Hematopoietic multipotent progenitor cell treated with erythropoietin and hydrocortisone succinate and interleukin-3 and kit ligand, for 4 days (in vitro differentiated cells): ENCODE measurements at places on chromosomes 12 and 14.
A peak's percentile ranks its signal among the peaks of the same experiment; 100 is the strongest.

GRCh38 chr12:71218616-71219015, 60.8 kb upstream of the TSPAN8 start:
- DNase-seq, result no peak

DNA sequence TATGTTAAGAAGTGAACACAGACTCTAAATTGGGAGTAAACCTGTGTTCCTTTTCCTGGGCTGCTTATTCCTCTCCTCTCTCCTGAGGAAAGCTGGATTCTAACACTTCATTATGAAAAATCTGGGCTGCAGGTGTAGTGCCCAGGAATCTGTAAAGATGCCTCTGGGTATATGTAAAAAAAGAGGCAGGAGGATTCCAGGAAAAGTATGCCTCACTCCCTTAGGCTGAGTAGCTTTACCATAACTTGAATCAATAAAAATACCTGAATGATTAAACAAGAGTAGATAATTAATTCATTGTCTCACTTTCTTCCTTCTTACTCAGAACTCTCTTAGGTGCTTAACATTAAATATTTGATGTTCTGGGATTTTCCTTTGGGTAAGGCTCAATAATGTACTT, 185.1 kb downstream of the GRIP1 start:
- no peak for DNase-seq

GRCh38 chr14:50475460-50475859, 56.9 kb downstream of the MAP4K5 start:
- DNase-seq, result no peak

DNA sequence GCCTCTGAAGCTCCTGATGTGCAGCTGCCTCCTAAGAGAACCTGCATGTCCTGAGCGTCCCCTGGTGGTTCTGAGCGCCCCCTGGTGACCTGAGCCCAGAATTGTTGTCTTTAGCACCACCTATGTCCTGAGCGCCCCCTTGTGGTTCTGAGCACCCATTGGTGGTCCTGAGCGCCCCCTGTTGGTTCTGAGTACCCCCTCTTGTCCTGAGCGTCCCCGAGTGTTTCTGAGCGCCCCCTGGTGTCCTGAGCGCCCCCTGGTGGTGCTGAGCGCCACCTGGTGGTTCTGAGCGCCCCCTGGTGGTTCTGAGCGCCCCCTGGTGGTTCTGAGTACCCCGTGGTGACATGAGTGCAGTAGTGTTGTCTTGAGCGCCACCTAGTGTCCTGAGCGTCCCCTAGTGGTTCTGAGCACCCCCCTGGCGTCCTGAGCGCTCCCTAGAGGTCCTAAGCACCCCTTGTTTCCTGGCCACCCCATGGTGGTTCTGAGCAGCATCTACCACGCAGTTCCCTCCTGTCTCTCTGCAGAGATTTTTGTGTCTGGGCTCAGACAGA, 782.5 kb downstream of the TMEM121 start:
- DNase-seq, result peak; percentile 82

DNA sequence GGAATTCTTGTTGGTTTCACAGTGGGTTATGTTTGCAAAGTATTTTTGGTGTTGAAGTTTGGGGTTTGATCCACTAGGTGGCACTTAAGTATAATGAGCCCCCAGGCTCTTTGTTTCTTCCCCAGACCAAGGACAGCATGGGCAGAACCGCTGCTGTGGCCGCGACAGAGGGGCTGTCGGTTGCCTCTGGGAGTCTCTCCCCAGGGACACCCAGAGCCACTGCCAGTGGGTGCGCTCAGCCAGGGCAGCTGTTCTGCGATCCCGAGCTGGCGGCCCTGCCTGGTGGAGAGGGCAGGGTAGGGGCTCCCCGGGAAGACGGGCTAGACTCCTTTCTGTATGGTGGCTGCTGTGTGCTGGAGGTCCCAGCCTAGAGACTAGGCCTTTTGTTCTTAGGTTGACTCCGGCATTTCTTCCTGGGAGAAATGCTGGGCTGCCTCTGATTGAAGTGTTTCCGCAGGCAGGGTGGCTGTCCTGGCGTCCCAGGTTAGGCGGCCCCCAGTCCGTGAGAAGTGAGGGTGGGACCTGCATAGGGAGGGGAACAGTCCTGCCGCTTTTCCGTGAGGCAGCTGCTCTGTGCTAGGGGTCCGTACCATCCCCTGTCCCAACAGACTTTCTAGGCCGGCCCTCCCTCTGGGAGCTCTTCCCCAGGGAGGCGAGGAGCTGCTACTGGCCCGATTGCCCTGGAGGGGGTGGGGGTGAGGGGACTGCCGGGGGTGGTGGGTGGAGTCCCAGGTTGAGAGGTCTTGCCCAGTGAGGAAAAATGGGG, 253.1 kb upstream of the PELI2 start:
- DNase-seq, result peak; percentile 7

- no peak for DNase-seq
These were observed 59.2 kb downstream of the HECTD4 start for GRCh38 chr12:112322882-112323547.

- DNase-seq, result peak; percentile 44
These were observed 14.7 kb upstream of the KRT86 start for GRCh38 chr12:52259657-52260243.

DNA sequence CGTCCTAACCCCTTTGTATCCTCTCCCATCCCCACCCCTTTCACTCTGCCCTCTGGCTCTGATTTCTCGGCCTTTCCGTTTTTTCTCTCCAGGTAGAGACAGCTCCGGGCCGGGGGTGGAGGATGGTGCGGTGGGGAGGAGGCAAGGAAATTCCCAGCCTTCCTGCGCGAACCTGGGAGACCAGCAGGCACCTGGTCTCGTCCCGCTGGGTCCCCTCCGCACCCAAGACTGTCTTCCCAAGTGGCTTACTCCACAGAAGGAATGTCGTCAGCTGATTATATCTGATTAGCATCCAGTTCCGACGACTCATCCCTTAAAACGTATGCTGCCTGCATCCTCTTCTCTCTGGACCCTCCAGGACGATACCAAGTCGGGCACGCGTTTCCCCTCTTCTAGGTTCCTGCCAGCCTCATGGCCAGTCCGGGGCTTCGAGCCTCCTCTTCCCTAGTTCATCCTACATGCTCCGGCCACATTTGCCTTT, 42.2 kb upstream of the CAPRIN2 start:
- no peak for DNase-seq

DNA sequence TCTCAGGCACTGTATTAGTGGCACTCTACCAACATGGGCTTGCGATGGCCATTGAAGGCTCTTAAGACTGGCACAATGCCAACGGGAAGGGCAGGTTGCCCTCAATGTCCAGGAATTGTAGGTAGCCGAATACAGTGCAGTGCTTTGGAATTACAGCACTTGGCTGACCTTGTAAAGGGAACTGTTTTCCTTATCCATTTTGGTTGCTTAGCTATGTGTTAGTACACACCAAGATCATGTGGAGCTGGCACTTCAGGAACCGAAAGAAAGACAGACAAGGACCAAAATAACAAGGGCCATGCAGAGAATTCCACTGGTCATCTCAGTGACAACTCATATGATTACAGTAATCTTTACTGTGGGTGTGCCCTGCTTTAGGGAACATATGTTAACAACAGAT, 72.7 kb downstream of the DYRK2 start:
- peak; percentile 37 for DNase-seq

DNA sequence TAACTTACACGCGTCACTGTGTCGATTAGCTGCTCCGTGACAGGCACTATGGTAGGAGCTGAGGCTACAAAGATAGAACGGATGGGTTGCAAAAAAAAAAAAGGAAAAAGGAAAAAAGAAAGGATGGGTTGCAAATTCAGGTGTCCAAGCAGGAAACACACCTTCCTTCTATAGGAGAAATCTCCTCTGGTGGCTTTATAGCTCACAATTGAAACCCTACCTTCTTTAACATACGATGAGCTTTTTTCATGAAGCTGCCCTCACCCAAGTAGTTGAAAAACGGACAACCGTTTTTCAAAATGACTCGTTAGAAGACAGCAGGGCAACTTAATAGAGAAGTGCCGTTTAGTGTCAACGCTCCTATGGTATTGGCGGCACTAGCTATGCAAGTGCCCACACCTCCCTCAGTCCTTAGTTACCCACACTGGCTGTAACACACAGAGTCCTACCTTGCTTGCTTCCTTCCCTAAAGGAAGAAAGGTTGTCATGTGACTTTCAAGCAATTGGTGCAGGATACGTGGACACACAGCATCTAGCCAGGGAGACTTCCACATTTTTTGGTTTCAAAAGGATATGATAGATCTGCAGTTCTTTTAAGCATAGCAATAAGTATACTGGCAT, 682 bp upstream of the TRIP11 start:
- DNase-seq, result peak; percentile 67

DNA sequence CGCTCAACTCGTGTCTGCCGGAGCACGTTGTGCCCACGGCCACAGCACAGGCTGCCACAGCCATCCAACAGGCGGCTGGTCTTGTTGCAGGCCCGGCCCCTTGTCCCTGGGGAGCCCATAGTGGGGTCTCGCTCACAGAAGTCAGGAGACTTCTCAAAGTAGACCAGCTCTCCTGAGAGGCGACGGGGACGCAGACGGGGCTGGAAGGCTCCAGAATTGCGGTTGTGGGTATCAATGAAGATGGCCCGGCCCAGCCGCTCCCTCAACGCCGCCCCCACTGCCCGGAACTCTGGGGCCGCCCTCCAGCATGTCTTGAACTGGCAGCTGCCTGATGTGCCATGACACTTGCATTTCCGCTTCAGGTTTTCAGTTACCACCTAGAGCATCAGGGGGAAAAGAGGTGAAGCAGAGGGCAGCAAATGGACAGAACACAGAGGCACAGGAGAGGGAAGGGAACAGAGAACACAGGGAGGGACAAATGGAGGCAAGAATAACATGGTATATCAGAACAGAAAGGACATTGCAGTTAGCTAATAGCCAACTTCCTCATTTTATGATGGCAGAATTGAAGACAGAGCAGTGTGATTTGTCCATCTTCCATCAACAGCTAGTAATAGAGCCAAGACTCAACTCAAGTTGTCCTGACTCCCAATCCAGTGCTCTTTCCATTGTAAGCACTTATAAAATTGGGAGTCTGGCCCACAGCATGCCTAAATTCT, 5.2 kb downstream of the WNT10B start:
- DNase-seq, result peak; percentile 51

DNA sequence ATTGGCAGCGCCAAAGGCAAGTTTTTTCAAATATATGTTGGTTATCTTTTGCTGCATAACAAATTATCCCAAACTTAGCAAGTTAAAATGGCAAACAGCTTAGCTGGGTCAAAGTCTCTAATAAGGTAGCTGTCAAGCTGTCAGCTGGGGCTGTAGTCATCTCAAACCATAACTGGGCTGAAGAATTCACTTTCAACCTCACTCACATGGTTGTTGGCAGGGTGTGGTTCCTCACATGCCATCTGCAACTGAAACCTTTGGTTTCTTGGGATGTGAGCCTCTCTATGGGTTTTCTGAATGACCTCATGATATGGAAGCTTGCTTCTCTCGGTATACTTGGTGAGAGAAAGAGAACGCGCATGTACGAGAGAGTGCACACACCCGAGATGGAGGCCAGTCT, 125.4 kb downstream of the LRIG3 start:
- DNase-seq, result no peak

GRCh38 chr14:24179294-24179960, 7.5 kb downstream of the REC8 start:
- no peak for DNase-seq

DNA sequence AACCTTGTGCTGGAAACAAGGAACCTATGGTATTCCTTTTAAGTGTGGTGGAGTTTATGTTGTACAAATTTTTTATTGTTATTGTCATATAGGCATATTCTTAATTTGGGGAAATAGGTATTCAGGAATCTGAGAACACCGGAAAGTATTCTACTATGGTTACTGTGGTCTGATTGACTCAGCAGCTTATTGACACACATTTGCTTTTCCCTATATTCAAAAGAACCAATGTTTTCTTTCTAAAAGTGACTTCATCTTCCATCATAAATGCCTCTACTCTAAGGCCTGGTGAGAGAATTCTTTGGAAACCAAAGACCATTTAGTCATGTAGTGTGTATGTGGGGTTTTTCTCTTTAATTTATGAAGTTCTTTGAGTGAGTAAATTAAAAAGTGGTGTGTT, 474.8 kb downstream of the TMTC2 start:
- no peak for DNase-seq

DNA sequence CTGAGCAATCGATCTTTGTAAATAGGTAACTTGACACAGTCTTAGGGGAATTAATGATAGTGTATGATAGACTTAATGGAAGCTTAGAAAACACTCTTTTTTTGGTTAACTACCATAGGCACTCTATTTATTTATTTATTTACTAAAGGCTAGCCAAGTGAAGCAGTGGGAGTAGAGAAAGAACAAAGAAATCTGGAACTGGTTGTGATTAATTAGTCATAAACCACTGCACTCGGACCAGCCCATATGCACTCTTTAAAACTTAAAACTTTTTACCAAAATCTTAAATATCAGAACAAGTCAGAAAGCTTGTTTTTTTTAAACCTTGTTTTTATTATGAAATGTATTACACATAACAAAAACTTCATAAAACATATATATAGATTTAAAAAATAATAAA, 49.5 kb upstream of the SRP54 start:
- no peak for DNase-seq

DNA sequence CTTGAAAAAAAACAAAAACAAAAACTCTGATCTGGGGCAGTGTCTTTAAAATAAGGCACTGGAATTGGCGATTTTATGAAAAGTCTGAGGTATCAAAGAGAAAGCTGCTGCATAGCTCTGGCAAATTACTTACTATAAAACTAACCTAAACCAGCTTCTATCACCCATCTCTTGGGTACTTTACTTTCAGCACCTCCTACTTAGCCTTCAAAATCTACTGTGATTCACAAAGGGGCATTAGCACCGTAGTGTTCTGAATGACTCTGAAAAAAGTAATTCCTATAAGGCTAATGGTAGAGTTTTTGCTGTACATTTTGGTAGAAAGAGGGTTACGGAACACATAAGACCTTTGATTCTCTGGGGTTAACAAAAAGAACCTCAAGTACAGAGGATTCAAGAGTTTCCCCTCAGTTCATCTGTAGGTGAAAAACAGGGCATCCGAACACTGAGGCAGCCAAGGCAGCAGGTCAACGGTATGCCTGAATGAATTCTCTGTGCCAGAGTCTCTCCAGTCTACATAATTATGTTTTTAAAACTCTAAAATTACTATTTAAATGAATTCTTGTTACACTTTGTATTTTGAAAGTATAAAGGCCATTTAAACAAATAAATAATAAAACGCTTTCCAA, 101.5 kb downstream of the ELK3 start:
- no peak for DNase-seq

DNA sequence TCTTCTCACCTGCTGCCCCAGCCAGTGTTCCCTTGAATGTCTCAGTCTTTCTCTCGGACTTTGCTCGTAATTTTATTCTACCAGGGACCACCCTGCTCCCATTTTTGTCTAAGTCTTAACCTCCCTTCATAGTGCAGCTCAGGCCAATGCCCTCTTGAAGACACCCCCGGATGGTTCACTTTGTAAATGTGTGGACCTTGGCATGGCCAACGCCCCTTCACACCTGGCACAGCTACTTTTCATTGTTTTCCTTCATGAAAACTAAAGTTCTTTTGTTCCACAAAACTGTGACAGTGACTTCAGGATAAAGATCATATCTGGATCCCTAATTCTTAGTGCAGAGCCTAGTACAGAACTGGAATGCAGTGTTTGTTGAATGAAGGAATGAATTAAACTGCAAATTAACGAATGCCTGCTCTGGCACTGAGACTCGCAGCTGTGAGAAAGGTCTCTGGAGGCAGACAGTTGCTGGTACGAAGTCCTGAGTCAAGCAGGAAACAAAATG, 3.5 kb upstream of the RNASE4 start:
- DNase-seq, result no peak

GRCh38 chr12:54030889-54031471, 1.9 kb upstream of the HOXC5 start:
- no peak for DNase-seq
